Thymus (tissue), 14 donors: ENCODE measurements at places on chromosomes 7 and 10. TPM values are rescaled to one million over a fixed set of nuclear protein-coding genes. Genes with fewer than 3 reads are reported as not detected.

DNA sequence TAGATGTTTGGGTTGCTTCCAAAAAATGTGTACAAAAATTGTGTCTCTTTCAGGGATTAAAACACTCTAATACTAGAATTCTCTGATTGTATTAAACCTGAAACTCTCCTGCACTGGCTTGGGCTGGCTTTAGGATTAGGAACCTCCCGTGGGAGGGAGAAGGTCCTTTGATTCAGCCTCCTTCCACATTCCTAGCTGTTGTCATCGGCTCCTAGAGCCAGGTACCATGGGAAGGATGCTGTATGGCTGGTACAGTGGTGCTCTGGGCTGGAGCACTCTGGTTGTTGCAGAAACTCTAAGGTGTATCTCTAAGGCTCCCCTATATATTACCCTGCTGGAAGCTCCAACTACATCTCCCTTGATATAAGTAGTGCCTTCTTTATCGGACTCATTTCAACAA is 245.2 kb upstream of the FOXK1 start:
- no peak for DNase-seq

DNA sequence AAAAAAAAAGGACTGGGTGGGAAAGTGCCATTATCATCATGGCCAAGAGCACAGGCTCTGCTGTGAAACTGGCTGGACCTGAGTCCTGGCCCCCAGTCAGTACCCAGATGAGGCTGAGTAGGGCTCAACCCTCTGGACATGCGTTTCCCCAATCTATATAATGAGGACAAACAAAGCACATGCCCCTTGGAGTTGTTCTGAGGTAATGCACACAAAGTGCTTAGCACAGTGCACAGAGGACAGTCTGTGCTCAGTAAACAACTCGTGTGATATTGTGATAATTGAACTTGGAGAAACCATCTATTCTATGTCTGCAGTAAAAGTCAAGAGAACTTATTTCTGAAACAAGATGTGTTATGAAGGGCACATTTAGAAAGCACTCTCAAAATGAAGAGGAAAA is 138.8 kb downstream of the KCNMA1 start:
- no peak for DNase-seq

GRCh38 chr7:55502858-55503440 is 69.4 kb downstream of the VOPP1 start:
- DNase-seq: peak; percentile 57

DNA sequence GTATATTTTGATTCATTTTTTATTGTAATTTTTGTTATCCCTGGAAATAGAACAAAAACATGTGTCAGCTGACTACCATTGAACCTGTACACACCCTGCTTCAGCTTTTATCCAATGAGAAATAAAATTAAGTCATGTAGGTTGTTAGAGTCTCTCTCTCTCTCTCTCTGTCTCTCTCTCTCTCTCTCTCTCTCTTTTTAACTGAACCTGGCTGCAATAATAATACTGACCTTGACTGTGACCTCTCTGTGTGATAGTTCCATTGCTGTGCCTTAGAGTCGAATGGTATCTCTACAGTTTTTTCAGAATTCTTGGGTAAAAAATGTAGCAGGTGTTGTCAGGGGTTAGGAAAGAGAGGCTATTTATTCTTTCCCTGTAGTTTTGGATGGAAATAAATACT is 637.8 kb downstream of the CNTNAP2 start:
- DNase-seq: no peak

DNA sequence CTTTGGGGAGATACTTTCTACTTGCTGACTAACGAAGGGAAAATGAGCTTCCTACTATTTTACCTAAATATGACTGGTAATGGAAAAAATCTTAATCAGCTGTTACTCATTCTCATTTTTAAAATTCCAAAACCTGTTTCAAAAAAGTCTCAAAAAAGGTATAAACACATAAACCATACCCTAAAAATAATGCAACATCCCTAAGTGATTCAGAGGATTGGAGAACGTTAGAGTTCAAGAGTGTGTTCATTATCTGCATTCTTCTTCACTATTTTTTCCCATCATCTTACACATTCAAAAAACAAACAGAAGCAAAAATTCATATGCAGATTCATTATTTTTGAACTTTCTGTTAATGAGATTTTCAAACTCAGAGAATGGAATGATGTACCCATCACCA is 150.4 kb upstream of the GNAI1 start:
- DNase-seq: no peak

DNA sequence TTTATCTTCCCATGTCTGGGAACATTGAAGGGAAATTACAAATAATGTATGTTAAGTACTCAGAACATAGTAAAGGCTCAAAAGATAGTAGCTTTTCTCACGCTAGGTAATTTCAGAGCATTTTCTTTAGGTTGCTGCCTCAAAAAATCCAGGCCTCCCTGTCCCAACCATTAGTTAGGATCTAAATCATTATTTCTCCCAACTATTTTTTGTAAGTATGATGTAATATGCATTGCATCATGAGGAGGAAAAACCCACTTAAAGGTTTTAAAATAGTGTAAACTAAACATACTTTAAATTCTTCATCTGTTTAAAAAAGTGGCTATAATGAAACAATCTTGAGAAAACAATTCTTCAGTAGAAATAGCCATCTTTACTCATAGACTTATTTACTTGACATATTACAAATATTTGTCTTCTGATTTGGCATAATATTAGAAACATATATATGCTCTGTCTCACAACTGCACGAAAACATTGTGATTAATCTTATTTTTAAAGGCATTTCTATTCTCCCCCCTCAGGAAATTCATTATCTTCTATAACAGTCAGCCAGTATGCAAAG is 329.3 kb downstream of the ELMO1 start:
- no peak for DNase-seq

- DNase-seq: no peak
These were observed 387.4 kb downstream of the ETV1 start for GRCh38 chr7:13602036-13602435.

GRCh38 chr10:24513155-24513554 is 210.5 kb downstream of the ARHGAP21 start:
- no peak for DNase-seq

- DNase-seq: peak; percentile 28
These were observed 3.5 kb downstream of the GLCCI1 start for GRCh38 chr7:7972128-7972527.

DNA sequence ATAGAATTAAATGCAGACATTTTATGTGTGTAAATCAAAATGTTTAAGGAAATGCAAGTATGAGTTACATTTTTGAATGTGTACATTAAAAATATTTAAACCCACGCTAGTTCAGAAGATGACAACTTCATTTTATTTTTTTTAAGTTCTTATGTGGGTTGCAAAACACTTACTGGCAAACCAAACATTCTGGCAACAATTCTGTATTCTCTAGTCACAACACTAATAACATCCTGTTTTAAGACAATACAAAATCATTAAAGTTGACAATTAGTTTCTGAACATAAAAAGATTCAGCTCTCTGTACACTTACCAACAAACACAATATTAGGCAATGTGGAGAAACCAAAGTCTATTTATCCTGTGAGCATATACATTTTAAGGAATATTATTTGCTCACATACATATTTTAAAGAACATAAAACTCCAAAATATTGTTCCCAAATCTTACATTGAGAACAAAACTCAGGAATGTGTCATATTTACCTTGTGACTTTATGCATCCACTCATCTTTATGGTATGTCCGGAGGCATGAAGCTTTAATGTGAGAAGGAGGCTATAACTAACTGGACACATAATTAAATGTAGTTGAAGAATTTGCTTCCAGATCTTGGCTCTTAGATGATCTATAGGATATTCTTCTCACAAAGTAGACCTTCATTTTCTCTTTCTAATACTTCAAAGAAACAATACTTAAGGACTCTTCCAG is 134.7 kb downstream of the DGKB start:
- DNase-seq: no peak

- peak; percentile 23 for DNase-seq
These were observed 156.3 kb upstream of the KMT2E start for GRCh38 chr7:104857458-104858425.

- no peak for DNase-seq
These were observed 218.6 kb upstream of the SLC26A5 start for GRCh38 chr7:103664577-103664976.

DNA sequence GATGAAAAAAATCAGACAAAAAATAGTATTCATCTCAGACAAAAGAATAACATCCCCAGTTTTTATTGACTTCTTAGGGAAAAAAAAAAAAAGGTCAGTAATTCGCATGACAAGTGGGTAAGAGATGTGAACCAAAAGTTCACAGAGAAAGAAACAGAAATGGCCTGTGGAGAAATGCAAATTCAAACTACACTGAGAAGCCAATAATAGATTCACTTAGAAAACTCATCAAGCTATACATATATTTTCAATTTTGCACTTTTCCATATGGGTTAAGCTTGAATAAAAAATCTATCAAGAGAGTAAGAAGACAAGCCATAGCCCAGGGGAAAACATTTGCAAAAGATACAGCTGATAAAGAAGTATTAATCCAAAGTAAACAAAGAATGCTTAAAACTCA is 28.0 kb downstream of the HERC4 start:
- no peak for DNase-seq

DNA sequence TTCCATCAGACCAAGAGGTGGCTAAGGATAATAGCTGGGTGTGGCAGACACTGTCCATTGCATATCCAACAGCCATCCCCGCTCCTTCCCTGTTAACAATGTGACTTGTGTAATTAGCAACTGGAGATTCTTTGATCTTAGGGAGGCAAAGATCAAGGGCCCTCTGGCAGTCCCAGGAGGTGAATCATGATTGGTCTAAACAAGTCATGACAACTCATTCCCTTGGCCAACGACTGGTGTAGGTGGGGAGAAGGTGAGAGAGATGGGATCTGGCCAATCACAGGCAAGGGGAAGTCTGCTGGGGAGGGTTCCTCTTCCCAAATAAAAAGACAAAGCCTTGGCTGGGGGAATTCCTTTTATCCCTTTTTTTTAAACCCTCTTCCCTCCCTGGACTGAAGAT is 46.2 kb upstream of the COMTD1 start:
- DNase-seq: no peak

DNA sequence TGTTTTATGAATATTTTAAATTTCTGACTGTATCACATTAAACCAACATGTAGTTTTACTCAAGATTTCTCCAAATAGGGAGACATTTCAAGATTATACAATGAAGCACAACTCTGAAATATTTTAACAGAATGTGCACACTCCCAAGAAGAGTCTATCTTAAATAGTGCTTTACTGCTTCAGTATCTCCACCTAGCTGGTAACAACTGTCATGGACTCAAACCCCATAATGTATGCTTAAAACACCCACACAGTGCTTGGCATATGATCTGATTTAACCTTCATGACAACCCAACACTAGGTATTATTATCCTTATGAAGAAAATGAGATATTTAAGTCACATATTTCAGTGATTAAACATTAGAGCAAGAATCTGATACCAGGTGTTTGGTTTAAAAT is 45.9 kb downstream of the ASZ1 start:
- no peak for DNase-seq

GRCh38 chr10:88190123-88190522 is 326.7 kb downstream of the PTEN start:
- DNase-seq: no peak

- DNase-seq: no peak
These were observed 32.7 kb downstream of the LGI1 start for GRCh38 chr10:93790439-93790838.

GRCh38 chr10:28497313-28498126 is 35.4 kb upstream of the WAC start:
- no peak for DNase-seq

DNA sequence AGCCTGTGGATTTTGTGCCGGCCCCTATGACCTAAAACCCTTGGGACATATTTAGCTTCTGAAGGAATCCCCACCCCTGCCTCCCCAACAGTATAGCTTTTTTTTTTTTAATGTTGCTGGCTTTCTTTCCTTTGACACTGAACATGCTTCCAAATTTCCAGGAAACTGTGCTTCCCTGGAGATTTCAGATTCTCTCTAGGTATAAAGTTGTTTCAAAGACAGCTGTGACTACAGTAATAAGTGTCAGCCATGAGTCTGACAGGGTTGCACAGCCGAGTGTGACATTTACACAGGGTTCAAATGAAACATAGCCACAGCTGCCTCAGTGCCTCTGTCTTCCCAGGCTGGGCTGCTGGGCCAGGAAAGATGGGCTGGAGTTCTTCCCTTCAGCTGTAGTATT is 466.6 kb upstream of the COBL start:
- no peak for DNase-seq

DNA sequence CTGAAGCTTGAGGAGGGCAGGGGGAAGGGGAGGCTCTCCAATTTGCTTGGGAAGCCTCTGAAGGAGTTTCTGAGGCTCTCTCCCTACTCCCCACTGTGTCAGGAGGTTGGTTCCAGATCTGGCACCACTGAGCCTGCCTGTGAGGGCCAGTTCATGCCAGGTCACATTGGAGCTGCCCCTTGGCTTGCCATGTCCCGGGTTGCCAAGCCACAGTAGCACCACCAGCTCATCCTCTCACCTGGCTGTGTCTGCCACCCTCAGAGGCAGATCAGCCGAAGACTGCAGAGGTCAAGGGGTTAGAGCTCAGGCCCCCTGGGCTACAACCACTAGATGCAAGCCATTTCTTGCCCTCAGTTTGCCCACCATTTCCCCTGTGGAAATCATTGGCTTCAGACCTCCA is 3.1 kb downstream of the C10orf71 start:
- DNase-seq: no peak

- DNase-seq: peak; percentile 68
These were observed 202.7 kb downstream of the FAM107B start for GRCh38 chr10:14571866-14572507.

- no peak for DNase-seq
These were observed 52.5 kb downstream of the CDHR3 start for GRCh38 chr7:106015381-106016218.

GRCh38 chr10:81472927-81473470 is 402.0 kb upstream of the NRG3 start:
- DNase-seq: no peak

DNA sequence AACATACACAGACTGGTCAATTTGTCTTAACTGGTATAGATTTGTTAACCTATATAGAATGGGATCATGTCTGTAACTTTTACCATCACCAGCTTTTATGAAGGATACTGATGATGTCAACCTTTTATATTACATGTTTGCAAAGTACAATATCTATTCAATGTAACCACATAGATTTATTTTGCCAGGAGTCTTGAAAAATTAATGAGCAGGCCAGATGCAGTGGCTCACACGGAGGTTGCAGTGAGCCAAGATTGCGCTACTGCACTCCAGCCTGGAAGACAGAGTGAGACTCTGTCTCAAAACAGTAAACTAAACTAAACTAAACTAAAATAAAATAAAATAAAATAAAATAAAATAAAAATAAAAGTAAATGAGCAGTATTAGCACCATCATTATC is 30.0 kb upstream of the PARD3 start:
- no peak for DNase-seq

C10orf67 gene
- total RNA-seq: 0.05 TPM

SPDYE2B gene
- not detected for total RNA-seq

EPDR1 gene
- 10.7 TPM for total RNA-seq

TMEM213 gene
- 0.05 TPM for total RNA-seq

TBXAS1 gene
- total RNA-seq: 15.3 TPM
